T-helper 22 cell (primary cell): ENCODE measurements at places on chromosomes 6 and 20.

DNA sequence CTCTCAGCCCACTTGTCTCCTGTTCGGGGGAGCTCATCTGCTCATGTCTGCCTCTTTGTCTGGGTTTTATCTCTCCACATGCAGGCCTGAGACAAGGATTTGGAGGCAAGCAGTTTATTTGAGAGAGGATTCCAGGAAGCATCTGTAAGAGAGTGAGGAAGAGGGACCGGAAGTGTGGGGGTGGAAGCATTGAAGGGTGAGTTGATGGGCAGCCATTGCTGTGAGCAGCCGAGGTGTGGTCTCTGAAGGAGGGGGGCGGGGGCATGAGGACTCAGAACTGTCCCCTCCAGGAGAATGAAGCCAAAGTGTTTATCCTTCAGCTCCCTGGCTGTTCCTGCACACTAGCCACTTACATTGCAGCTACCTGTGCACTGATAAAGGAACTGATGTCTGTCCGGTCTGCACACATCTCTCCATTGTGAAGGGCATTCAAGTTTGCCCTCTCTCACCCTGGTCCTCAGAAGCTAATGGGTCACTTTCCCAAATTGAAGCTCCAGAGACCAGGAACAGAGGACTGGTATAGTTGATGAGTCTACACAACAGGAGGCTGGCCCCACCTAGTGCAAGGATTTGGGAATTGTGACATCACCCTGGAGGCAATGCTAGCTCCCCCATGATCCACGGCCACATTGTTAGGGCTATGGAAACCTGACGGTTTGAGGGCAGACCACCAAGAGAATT, 100.5 kb upstream of the FOXA2 start:
- DNase-seq: no peak

DNA sequence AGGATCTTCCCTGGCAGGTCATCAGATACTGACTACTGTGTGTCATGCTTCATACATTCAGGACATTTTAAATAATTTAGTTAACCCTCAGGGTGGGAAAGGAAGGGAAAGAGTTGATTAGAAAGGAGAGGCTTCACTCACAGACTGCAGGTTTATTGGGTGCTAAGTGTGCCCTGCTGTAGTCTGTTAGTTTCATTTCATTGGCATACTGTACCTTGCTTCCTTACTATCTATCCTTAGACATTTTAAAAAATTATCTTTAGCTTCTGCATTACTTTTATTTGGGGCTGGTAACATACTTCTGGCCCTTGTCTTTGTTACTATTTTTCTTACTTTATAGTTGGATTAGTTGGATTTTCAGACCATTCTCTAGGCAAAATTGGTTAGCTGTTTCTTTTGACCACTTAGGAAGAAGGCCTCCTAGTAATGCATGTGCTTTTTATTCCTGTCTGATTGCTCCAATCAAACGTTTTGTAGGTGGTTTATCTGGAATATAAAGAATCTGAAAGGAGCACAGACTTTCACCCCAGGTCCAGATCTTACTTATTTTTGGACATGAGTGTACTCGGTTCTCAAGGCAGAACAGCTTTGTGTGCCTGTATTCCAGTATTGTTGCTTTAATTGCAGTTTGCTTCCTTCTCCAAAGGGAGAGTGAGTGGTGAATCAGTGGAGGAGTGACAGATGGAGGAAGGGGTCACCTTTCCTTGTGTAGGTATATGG, 82.7 kb upstream of the PRDM1 start:
- DNase-seq: no peak

DNA sequence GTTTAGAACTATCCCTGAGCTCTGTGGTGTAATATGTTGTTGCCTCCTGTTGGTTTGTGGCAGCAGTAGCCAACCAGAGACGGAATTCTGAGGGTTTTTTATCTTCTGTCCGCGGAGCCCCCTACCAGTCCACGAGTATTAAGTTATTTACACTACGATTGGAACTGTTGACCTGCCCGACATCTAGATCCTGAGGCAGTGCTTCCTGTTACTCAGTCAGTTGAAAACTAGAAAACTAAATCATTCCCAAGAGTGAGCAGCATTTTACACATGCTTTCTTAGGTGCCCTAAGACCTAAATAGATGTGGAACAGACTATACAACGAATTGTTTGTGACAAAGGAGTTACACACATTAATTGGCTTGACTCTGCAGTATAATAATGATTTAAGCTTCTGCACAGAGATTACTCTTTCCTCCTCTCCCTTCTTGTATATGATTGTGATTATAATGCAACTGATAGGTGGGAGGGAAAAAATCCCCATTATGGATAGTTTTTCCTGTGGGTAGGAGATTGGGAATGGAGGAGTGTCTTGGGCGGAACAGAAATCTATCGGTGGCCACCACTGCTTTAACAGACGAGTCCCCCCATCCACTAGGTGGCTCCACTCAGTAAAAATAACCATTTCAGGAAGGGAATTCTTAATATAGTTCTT, 1.7 kb downstream of the LOC128125822 start:
- DNase-seq: peak; percentile 23

DNA sequence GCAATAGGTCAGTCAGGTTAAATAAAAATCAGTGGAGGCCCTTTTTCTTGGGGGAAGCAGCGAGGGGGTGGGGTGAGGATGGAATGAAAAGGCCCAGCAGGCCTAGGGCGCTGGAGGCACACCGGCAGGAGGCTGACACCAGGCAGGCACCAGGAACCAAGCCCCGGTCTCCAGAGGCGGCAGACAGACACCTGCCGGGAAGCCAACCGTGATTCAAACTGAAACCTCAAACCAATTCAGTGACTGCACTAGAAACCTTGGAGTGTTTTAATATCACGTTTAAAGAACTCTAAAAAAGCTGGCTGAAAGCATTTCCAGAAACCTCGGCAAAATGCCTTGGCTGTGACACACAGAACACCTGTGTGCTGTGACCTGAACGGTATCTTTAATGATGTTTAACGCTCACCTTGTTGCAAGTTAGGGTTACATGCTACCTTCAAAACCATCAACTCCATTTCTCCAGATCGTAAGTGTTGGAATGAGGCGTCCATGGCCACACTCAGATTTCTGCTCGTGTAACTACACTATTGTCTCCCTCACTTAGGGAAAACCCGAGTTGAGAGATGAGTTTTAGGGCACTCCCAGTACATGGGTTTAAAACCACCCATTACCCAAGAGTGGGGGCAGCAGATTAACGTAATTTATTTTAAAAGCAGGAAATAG, 27.2 kb downstream of the DIDO1 start:
- DNase-seq: no peak

GRCh38 chr20:57576617-57577550, 16.0 kb downstream of the PCK1 start:
- no peak for DNase-seq

DNA sequence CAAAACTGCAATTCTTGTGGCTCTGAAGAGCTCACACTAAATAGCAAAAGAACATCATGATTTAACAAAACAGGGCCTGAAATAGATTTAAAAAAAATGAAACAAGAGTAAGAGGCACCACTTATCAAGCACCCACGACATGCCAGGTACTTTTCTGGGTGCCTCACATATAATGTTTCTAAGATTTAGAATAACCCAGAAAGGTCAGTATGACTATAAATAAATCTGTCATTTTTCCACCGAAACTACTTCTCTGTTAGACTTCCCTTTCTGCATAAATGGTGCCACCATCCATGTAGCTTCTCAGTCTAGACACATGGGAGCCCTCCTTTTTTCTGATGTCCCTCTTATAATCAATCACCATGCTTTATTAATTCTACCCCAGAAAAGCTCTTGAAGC, 652.4 kb upstream of the CHD6 start:
- no peak for DNase-seq

- no peak for DNase-seq
Observed at GRCh38 chr6:168540713-168541291, 99.8 kb downstream of the SMOC2 start.

- DNase-seq: no peak
Observed at GRCh38 chr20:25318471-25319240, 70.8 kb downstream of the PYGB start.

DNA sequence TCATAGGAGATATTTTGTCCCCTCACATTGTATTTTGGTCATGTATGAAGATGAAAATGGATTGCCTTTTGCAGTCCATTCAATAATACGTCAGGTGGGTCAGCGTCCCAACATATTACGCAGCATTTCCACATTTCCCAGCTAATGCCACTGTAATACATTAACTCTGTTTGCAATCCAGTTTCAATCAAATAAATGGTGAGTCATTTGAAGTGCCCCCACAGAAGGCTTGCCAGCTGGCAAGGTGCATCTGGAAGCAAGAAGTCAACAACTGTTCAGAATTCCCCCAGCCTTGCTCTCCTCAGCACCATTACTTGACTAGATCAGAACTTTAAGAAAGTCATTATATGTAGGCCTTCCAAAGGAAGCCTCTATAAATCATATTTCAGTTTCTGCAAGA, 50.4 kb downstream of the PHACTR1 start:
- DNase-seq: no peak

DNA sequence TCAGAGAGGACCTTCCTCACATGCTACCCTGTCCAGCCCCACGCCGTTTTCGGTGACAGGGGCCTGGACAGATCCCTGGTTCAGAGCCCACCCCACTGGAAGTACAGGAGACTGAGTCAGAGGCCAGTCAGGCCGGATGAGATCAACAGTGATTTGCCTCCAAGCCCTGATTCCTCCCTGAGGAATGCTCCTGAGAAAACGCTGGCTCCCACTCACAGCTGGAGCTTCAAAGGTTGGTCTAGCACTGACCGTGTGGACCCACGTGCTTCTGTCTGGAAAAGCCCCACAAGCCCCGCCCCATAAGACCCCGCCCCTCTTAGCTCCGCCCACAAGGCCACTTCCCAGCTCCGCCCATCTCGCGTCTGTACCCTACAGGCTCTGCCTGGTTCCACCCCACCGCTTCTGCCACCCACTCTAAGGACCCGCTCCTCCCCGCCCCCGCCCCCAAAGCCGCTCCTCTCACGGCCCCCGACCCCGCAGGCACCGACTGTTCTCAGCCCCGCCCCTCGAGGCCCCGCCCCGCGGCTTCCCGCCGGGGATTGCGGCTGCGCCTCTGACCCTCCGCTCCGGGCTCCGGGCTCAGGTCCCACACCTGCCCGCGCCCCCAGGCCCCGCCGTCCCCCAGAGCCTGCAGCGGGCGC, 64.9 kb upstream of the BHLHE23 start:
- DNase-seq: no peak

DNA sequence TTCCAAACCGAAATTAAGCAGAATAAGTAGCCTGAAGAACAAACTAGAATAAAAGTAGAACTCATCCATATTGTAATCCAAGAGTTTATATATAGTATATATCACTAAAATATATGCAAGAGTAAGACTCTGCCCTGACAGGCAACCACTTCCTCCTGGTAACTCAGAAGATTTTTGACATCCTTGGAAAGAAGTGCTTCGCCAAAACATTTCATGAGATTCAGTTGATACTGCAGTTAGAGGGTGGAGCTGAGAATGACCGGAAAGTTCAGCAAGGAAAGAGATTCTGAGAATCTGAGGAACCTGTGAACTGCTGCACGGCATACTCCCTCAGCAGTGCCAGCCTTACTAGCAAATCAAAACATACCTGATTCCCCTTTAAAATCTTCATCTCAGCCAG, 79.6 kb downstream of the CDK19 start:
- DNase-seq: no peak

GRCh38 chr6:134853111-134854055, 96.5 kb downstream of the ALDH8A1 start:
- no peak for DNase-seq

DNA sequence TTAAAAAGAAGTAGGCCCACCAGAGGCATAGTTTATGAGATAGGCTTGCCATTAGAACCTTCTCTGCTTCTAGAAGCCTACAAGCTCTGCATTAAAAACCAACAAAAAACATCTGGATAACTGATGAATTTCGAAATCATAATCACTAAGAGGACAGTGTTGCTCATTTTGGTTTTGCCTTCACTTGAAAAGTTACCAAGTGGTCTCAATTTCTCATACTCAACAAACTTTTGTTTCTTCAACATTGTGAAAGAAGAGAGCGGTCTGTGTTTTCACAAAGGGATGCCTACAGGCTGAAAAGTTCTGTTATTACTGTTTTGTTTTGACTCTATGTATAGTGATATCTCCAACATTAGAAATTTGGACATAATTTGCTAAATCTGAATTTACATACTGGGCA, 98.9 kb downstream of the PDSS2 start:
- DNase-seq: no peak

DNA sequence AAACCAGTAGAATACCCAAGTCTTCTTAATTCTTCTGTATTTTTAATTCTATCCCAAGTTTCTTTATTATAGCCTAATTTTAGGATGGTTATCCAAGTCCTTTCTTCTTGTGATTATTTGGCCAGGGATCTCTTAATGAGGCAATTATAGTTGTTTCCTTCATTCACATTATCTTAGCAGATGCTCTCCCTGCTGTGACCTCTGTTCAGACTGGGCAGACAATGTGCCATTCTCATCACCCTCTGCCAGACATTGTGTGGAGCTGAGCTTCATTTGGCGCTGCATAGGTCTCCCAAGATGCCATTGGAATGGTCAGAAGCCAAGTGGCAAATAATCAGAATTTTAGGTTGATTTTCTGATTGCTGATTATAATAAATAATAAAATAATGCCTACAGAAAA, 79.4 kb downstream of the LIN28B start:
- no peak for DNase-seq

DNA sequence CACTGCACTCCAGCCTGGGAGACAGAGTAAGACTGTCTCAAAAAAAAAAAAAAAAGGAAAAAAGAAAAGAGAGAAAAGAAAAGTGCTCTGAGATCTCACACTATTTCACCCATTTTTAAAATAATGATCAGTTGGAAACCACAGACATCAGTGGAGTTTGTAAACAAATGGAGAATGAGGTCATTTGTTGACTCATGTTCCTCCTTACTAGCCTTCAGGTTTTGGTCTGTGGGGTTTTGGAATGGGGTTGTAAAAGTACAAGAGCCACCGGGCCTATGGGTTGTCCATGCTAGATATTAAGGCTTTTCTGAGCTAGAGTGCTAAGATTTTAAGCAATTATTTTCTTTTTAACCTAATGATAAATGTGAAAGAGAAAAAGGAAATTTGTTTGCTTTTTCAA, 104.4 kb upstream of the PRL start:
- DNase-seq: no peak

GRCh38 chr6:68333442-68333841, 301.6 kb upstream of the ADGRB3 start:
- DNase-seq: no peak

DNA sequence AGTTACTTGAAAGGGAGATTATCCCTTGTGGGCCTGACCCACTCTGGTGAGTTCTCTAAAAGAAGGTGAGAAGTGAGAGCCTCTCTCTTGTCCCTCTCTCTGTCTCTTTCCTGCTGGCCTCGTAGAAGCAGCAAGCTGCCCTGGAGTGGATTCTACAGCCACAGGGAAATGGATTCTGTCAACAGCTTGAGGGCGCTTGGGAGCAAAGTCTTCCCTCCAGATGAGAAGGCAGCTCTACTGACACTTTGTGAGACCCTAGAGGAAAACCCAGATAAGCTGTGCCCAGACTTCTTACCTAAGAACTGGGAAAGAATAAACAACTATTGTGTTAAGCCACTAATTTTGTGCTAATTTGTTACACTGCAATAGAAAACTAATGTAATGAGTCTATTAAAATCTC, 39.9 kb downstream of the ANKRD60 start:
- DNase-seq: no peak

DNA sequence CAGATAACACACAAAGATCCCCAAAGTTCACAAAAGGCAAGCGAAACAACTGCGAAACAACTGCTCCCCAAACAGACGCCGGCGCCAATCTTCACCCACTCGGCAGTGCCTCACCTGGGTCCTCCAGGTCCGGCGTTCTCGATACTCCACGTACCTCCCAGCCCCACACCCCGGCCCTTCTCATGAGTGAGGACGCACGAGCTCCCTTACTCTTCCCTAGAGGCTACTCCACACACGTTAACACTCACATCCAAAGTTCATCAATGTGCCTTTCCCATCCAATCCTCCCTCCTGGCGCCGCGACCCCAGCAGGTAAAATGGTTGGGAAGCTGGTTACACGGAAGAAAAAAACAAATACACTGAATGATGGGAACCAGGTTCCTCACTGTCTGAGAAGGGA, 77.0 kb downstream of the TAF4 start:
- no peak for DNase-seq
